Brain microvascular endothelial cell (primary cell): ENCODE measurements at places on chromosomes 5 and 9.
A peak's percentile ranks its signal among the peaks of the same experiment; 100 is the strongest.

DNA sequence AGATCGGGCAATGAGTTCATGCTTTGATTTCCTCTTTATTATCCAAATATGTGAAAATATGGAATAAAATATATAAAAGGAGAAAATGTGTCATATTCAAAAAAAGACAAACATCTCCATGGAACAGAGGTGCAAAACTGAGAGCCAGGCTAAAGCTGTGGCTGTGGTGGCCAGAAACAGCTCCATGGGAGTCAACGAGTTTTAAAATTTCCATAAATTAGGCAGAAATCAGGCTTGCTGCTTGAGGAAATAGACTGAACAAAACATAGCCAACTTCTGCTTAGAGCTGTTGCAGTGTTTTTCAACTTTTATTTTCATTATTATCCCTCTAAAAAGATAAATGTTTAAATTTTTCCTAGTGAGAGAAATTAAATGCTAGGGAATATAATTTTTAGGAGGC, 110.8 kb upstream of the SLC30A5 start:
- no peak for DNase-seq

DNA sequence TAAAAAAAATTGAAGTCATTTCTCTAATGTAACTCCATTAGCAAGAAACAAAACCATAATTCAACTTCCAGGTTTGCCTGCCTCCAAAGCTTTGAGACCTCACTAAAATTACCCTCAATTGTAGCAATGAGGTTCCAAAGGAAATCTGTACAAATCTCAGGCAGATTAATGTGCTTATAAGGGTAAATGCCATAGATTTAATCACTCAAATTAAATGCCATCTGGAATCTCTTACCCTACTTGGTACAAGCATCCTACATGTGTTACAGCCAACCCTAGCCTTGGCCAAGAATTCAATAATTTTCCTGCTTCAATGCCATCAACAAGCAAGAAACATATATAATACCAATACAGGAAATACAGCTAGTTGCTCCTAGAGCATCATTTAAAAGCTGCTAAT, 452.8 kb downstream of the RAB3C start:
- DNase-seq: no peak

GRCh38 chr5:154493274-154493673, 15.2 kb upstream of the HAND1 start:
- no peak for DNase-seq

DNA sequence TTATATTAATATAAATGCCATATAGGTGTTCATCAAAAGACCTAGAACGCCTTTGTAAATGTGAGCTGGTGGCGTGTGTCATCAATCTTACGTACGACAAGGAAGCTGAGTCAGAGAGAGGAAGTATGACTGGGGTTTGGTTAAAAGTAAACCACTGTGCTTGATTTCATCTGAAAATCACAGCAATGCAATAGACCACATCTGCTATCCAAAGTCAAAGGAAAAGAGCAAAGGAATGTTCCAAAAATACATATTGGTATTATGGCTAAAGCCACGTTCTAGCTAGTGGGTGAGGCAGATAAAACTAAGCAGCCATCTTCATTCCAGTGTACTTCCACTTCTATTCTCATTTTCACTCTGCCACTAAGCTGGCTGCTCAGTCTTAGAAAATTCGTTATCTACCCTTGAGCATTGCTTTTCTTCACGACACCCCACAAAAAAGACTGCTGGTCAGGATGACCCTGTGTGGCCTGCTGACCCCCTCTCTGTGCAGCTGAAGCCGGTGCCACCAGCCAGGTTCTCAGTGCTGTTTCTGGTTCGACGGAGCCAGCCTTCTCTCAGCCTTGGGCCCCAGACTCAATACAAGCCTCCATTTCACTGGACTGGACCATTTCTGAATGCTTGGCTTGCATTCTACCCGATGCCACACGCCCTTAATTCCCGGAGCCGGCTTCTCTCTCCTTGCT, 23.8 kb downstream of the SHC3 start:
- peak; percentile 90 for DNase-seq

- DNase-seq: no peak
Observed at GRCh38 chr5:67636091-67636490, 439.5 kb upstream of the CD180 start.

GRCh38 chr5:10607023-10607665, 43.3 kb downstream of the ANKRD33B start:
- DNase-seq: peak; percentile 84

DNA sequence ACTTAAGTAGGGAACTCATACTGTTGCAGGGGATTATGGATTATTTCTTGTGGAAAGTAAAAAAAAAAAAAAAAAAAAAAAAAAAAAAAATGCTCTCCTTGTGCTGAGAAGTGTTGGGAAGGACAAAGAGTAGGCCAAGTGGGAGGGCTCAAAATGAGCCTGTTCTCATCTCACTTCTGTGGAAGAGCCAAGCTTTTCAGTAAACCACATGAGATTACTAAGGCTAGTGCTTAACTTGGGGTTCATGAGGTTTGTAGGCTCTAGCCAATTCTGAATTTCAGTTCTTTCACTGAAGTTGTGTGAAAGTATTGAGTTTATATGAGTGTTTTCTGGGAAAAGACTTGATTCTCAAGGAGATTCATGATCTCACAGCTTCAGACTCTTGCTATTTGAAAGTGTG, 23.0 kb upstream of the CEP78 start:
- no peak for DNase-seq

GRCh38 chr9:119020730-119021333, 348.4 kb downstream of the BRINP1 start:
- no peak for DNase-seq

DNA sequence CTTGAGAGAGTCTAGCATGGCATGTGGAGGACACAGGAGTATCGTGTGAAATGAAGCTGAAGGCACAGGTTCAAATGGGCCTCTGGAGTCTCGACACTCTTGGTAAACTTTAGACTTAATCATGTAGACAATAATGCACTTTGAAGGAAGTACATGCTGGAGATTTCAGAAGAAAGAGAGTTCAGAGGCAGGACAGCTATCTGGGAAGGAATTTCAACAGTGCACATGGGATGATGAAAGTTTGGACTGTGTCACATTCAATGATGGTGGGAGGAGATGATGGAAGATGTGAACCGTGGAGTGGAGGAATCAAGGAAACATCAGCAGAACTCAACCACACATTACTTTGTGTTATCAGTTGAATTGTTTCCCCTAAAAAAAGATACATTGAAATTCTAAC, 88.6 kb upstream of the PAPPA start:
- DNase-seq: no peak

DNA sequence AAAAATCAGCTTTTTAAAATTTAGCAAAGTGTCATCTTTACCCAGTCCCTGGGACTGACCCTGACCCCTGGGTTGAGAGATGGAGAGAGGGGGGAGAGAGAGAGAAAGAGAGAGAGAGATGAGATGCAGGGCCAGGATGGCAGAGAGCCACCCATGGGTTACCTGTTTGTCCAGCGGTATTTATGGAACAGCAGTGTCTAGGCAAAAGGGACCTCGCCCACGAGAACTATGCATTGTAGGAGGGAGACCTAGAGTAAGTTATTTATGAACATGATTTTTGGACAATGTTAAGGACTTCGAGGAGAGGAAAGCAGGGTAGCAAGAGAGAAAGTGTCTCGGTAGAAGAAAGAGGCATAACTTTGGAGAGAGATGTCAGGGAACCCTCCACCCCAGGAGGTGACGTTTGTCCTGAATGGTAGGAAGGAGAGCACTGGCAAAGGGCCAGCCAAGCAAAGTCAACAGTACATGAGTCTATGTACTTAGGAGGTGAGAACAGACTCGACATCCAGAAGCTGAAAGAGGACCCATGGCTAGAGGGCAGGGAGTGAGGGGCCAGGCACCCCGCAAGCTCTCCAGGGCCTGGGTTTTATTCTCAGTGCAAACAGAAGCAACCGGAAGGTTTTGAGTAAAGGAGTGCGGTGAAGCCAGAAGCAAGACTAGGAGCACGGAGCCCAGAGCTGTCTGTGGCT, 30.5 kb upstream of the MSX2 start:
- no peak for DNase-seq

DNA sequence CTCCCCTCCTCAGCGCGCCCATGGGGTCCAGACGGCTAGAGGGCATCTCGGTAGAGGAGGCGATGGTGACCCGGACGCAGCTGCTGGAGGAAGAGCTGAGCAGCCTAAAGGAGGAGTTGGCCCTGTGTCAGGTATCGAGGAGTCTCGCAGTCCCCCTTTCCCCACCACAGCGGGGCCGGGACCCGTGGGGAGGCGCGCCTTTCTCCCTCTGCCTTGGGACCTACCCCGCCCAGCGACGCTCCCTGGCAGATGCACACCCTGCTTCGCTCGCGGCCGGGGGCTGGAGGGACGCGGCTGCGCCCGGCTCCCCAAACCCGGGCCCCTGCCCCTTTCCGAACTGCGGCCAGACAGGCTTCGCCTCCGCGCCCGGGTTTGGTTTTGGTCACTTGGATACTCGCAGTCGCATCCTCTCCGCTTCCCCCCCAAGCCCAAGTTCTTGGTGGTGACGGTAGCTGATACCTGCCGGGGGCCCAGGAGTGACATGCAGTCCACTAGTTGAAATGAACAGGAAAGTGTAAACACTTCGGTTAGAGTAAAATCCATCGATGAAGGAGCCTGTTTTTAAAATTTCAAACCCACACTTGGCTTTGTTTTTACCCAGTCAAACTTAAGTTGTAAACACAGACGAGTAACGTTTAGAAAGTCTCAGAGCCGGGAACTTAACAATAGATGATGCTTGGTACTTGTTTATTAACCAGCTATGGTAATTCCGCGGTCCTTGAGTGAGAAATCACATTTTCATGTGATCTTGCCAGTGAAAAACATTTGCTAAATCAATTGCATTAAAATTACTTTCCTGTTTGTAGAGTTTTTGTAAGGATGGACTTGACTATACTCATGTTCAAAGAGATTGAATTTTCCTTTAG, 688 bp downstream of the CNTLN start:
- DNase-seq: peak; percentile 11

DNA sequence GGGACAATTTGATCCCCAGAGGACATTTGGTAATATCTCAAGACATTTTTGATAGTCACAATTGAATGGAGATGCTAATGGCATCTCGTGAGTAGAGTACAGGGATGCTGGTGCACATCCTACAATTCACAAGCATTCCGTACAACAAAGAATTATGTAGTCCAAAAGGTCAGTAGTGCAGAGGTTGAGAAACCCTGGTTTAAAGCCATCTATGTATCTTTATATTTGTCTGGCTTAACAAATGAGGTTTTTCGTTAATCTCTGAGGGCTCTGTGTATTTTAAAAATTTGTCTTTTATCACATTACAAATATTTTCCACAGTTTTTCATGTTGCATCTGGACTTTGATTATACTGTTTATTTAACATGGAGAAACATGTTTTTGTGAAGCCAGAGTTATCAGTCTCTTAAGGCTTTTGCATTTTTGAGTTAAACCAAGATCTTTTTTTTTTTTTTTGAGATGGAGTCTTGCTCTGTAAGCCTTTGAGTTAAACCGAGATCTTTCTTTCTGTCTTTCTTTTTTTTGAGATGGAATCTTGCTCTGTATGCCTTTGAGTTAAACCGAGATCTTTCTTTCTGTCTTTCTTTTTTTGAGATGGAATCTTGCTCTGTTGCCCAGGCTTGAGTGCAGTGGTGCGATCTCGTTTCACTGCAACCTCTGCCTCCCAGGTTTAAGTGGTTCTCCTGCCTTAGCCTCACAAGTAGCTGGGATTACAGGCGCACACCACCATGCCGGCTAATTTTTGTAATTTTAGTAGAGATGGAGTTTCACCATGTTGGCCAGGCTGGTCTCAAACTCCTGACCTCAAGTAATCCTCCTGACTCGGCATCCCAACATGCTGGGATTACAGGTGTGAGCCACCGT, 2.8 kb downstream of the HSDL2 start:
- DNase-seq: no peak

DNA sequence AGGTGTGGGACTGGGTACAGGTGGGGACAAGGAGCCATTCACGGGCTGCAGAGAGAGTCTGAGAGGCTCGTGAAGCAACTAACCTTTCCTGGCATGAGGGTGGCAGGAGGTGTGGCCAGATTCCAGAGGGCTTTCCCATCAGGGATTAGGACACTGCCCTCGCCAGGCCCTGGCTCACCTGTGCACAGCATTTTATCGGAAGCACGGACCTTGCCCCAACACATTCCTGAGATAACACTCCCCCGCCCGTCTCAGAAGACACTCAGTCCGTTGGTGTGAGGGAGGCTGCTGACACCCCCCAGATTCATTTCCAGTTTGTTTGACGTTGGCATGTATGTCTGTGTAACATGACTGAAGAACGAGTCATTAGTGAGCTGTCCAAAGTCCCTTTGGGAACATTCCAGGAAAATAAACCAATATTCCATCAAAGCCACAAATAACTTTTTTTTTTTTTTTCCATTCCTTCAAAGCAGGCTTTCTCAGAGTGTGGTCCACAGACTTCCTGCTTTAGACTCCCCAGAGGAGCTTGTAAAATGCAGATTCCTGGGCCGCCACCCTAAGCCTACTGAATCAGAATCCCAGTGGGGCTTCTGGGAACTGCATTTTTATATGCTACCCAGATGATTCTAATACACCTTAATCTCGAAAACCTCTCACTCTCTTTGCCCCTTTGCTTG, 23.4 kb downstream of the WWC1 start:
- peak; percentile 85 for DNase-seq

DNA sequence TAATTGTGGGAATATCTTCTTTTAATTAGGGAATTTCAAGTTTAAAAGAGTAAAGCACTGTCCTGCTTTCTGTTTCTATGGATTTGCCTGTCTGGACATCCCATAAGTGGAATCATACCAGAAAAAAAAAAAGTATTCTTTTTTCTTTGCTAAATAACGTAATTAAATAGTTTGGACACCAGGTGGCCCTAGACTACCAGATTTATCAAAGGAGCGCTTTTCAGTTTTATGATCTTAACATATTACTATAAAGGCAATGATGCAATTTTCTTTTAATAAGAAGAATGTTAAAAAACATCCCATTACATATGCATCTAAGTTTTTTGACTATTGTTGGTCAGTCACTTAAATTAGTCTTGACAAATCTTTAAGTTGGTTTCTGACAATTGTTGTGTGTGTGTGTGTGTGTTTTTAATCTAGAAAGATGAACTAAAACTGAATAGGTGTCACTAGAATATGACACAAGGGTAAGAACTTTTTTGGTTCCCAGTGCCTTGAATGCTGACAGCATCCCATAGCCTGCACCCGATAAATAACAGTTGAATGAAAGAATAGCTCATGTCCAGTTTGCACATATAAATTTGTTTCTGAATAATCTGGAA, 49.5 kb downstream of the C5orf22 start:
- DNase-seq: no peak

GRCh38 chr9:6715755-6716643, 41.8 kb upstream of the KDM4C start:
- DNase-seq: peak; percentile 4

DNA sequence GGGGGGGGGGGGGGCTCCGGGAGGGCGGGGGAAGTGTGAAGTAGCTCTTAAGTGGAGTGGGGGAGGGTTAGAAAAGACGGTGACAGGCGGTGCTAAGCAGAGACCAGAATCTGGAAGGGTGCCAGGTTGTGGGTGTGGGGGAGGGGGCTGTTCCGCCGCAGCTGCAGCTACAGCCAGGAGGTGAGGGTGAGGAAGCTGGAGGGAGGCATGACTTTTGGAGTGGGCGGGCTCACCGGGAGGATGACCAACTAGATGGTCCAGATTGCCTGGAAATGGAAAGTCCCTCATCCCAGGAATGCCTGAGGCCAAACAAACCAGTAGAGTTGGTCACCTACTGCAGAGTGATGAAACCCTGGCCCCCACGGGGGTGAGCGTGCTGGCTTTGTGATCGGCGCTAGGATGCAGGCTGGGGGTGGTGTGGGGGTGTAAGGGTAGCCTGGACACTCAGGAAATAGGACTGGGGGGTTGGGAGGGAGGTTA, 158.1 kb upstream of the SHB start:
- DNase-seq: peak; percentile 76
